ENCODE measurements at places on chromosomes 2 and 18. TPM values are rescaled to one million over a fixed set of nuclear protein-coding genes. Genes with fewer than 3 reads are reported as not detected.

The LIMS2 gene
- 5.1 TPM for total RNA-seq

The RFTN2 gene
- total RNA-seq, result not detected

- H3K4me1 ChIP-seq, result peaks cover 8% of the 10 kb centered on the region
- no peak for DNase-seq
- H3K4me3 ChIP-seq, result no peak overlapping the region
- H3K27ac ChIP-seq, result no peak overlapping the region
Measured at GRCh38 chr2:37865640-37866039, 59.4 kb upstream of the RMDN2 start.

DNA sequence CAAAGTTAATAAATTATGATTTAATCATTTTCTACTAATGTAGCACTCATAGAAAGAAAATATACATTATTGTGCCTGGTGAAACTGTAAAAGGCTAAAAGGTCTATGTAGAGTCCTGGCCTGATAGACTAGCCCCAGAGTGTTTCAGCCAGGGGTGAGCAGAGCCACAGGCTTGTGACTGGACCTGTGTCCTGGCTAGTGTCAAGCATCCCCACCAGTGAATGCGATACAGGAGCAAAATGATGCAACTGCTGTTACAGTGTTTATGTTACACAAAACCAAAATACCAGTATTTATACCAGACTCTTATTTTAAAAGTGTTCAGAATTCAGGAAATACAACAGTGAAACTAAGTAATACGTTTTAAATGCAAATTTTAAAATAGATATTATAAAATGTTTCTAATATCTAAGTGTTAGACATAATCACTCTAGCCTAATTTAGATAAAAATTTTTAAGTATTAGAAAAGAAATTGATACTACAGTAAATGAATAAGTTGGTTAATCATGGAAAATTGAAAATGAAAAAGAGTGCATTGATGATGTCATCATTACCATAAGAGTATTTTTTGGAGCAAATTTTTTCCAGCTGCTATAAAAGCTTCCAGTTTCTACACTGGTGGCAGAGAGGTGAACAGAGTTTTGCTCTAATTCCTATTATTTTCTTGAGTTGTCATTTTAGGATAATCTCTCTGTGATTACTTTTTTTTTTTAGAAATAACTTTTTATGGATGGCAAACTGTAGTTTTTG is 6.2 kb upstream of the TSPYL6 start:
- H3K36me3 ChIP-seq, result no peaks in the 10 kb centered on the region
- H3K4me1 ChIP-seq, result no peaks in the 10 kb centered on the region
- H3K27ac ChIP-seq, result no peak overlapping the region
- H3K27me3 ChIP-seq, result no peaks in the 10 kb centered on the region
- no peak for DNase-seq
- H3K4me3 ChIP-seq, result no peak overlapping the region

DNA sequence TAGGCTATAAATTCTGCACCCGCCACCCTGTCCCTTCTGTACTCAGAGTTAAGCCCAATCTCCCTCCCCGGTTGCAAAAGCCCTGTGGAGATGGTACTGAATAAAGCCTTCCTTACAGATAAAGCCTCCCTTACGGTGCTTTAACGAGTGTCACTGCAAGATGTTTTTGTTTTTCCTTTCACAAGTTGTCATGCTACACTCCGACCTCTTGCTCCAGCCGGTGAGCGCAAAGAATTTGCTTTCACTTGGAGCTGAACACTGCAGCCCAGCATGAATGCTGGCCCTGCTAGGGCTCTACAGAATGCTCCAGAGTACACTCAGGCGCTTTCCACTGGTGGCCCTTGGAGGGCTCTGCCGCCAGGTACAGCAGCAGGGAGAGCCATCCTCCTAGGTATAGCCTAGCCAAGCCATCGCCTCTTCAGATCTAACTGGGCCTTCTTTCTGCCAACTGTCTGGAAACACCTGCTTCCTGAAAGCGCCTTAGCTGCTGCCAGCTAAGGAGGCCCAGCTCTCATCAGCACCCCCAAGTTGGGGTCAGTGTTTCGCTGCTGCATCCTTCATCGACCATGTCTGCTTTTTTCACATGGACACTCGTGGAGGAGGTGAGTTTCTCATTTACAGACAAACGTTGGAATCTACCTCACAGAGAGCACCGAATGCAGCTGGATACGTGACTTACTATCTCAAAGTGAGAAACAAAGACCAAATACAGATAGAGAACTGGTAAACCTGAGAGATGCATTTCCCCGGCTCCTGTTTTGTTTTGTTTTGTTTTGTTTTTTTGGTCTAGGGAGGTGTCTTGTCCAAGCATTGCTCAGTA is 13.4 kb upstream of the CREG2 start:
- no peak overlapping the region for H3K27ac ChIP-seq
- no peak overlapping the region for H3K4me3 ChIP-seq
- peaks cover 11% of the 10 kb centered on the region for H3K27me3 ChIP-seq
- H3K4me1 ChIP-seq, result peaks cover 7% of the 10 kb centered on the region
- no peak for DNase-seq

All from activated T-helper 1 cell treated with anti-CD3 and anti-CD28 coated beads, Interleukin-12 subunit alpha, Interleukin-12 subunit beta, Interleukin-2, Interleukin-4 antibody, amounts not matched to agents 30 ng/mL and 10 ng/mL and 1 ng/mL, durations not matched to agents 14 hours and 24 hours and 36 hours (primary cell).